ENCODE measurements at places on chromosomes 16 and 17.
A peak's percentile ranks its signal among the peaks of the same experiment; 100 is the strongest.

- DNase-seq, result no peak
Measured at GRCh38 chr17:5587438-5588032, 3.2 kb upstream of the NLRP1 start.

DNA sequence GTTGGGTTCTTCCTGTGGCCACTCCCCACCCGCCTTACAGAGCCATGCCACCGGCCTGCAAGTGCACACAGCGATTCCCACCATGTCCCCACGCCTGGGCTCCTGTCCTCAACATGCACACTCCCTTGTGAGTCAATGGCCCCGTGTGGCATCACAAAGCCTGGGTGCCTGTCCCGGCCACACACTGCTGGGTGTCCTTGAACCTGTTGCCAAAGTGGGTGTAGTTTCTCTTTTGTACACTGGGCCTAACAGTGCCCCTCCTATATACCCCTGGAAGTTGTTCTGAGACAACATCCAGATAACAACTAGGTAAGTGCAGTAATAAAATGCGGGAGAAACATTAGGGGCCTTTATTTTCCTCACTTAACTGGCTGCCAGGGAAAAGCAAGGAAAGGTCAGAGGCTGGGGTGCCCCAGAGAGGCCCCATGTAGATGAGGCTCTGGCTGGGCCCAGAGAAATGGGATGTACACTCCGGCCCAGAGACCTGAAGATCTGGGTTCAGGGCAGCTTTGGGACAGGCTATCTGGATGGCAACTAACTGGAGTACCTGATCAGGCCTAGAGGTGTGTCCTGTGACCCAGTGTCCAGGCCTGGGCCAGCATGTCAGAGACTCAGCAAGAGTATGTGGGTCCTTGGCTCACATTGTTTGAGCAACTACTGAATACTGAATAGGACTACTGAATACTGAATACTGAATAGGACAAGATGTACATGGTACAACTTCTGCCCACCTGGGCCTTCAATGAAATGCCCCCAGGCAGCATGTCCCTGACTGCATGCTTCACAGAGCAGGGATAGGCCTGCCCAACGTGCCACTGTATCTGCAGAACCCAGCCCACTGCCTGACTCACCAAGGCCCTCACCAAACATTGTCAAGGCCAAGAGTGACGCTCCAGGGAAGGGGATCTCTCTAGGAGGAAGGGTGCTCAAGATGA lies 8.3 kb downstream of the ABCC3 start:
- DNase-seq, result no peak

DNA sequence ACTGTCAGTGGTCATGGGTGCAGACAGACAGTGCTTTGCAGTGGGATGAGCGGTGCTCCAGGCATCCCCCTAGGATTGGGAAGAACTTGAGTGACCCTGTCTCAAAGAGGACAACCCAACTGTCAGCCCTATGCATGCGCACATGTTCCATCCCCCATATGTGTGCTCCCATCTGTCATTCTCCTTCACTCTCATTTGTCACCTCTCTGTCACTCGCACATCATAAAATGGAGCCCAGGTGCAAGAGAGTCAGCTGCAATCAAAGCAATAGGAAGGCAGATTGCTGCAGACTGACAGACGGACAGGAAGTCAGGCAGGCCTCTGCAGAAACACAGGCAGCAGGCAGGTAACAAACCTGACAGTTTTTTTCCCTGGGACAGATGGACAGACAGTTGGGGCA lies 101.8 kb upstream of the CCL1 start:
- no peak for DNase-seq

GRCh38 chr16:29961127-29961478 lies 776 bp upstream of the TMEM219 start:
- no peak for DNase-seq

DNA sequence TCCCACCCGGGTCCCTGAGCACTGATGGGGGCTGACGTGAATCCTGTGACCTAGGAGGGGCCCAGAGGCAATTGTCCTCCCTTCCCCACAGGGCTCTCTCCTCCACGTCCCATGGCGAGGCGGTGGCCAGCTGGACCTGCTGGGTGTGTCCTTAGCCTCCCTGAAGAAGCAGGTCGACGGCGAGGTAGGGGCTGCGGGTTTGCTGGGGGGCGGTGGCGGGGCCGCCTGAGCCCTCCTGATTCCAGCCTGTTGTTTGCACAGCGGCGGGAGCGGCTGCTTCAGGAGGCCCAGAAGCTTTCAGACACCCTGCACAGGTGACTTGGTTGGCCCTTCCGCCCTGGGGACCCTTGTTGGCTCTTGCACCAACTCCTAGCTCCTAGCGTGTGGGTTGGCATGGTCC lies 1.7 kb downstream of the CHTF18 start:
- no peak for DNase-seq

- no peak for DNase-seq
Measured at GRCh38 chr16:75196836-75197235, 10.1 kb downstream of the CTRB2 start.

DNA sequence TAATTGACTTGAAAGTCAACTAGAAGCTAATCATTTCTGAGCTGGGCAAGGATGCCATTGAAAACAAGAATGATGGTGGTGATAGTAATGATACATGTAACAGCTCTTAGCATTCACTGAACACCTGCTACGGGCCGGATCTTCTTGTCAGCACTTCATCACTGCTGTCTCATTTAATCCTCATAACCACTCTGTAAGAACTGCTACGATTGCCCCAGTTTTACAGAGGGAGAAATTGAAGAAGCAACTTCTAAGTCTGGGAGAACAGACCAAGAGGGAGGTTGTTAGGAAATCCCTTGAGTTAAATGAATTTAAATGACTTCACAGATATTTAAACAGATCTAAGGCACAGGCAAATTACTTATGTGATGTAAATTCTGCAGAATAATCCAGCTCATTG lies 7.0 kb upstream of the GAN start:
- no peak for DNase-seq

DNA sequence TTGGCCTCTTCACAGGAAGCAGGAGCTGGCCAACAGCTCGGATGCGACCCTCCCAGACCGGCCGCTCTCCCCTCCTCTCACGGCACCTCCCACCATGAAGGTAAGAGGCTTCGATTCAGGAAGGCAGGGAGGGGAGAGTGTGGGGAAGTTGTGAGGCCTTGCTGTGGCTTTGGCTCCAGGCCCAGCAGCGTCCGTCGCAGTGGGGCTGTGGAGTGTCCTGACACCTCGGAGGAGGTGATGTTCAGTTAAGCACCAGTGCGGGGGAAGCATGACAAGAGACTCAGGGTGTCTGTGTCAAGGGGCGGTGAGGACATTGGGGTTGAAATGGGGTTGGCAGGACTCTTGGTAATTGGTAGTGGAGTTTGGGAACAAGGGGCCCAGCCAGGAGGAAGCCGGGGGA lies 109.0 kb downstream of the RAP1GAP2 start:
- no peak for DNase-seq

- no peak for DNase-seq
Measured at GRCh38 chr17:82242977-82243647, 14.3 kb downstream of the SLC16A3 start.

- DNase-seq, result no peak
Measured at GRCh38 chr16:11604783-11605563, 18.3 kb upstream of the LITAF start.

GRCh38 chr16:24130494-24131085 lies 125.5 kb upstream of the CACNG3 start:
- DNase-seq, result no peak

- DNase-seq, result no peak
Measured at GRCh38 chr16:73131156-73131862, 83.4 kb upstream of the ZFHX3 start.

DNA sequence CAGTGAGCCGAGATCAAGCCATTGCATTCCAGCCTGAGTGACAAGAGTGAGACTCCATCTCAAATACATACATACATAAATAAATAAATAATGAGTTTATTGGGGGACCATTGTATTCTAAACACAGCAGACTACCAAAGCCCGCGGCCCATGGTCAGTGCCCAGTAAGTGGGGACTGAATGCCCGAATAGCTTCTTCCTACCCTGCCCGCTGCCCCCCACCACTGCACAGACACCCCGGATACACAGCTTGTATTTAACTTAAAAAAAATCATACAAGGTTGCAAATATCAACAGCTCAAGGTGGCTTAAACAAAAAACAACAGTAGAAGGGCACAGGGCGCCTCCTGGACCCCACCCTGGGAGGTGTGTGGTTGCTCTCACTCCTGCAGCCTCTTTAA lies 22.6 kb upstream of the TLK2 start:
- no peak for DNase-seq

- no peak for DNase-seq
Measured at GRCh38 chr17:71866095-71866494, 254.7 kb upstream of the SOX9 start.

- DNase-seq, result peak; percentile 7
Measured at GRCh38 chr17:45366691-45367090, 49.9 kb upstream of the MAP3K14 start.

DNA sequence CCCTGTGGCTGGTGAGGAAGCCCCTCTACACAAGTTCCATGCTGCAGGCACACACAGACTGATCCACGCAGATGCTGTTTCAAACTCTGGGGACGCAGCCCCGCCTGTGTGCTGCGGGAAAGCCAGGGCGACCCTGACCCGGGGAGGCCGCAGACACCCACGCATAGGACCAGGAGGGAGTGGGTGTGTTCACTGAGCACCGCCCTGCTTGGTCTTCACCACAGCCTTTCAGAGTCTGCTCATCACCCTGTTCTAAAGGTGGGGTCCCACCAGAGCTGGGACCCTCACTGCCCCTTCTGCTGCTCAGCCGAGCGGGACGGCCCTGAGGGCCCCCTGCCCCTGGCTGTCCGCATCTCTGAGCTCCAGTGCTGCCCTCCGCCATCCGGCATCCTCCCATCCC lies 7.5 kb downstream of the TSPAN10 start:
- DNase-seq, result no peak

- DNase-seq, result no peak
Measured at GRCh38 chr16:12144355-12144754, 167.8 kb downstream of the SNX29 start.

DNA sequence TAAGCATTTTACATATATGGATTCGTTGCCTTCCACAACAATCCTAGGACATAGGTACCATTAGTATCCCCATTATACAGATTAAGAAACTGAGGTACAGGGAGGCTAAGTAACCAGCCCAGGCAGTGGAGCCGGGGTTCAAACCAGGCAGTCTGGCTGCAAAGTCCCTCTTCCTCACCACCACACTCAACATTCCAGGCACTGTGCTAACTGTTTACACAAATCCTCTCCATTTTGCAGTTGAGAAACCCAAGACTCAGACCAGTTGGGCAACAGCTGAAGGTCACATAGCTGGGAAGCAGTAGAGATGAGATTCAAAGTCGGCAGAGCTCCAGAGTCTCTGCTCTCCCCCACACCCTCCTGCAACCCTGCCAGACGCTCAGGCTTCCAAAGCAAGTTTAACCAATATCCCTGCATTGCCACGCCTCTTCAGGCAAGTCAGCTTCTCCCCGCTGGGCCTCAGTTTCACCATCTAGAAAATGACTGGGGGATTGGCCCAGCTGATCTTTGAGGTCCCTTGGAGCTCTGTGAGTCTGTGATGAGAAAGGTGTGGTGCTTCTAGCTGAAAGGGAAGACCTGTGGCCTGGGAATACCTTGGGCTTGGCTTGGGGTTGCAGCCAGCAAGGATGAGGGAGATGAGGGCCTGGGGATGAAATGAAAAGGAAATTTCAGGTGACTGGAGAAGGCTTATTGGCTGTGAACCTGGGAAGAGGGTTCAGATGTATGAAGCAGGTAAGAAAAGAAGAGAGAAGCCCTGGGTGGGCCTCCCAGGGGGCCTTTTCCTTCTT lies 14.0 kb downstream of the CCR7 start:
- DNase-seq, result peak; percentile 38

GRCh38 chr17:69485251-69485661 lies 70.8 kb downstream of the MAP2K6 start:
- no peak for DNase-seq

GRCh38 chr17:27895123-27895895 lies 2.1 kb upstream of the LYRM9 start:
- no peak for DNase-seq

DNA sequence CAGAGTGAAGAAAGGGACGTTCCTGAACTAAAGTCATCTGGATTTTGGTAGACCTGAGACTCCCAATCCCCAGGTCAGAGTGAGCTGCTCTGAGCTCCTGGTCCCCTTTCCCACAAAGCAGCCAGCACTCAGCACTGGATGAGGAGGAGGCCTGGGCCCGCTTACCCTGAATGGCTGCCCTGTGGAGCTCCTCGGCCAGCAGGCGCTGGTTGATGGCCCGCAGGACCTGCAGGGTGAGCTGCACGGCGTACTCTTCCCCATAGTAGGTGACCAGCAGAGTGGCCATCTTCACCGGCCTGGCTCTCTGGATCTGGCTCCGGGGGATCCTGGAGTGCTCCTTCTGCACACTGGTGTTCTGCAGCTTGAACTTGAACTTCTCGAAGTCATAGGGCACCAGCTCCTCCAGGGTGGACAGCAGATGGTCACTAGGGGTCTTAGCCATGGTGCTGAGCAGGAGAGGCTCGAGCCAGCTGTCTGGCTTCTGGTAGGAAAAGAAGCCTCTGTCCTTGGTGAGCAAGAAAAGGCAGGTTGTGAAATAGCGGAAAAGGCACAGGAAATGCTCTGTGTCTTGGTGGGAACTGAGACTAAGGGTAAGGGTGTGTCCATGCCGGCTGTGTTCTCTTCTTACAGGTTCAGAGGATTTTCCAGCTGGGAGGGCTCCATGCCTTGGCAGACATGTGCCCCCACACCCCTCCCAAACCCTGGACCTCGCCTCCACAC lies at the start of gene MEFV:
Gene MEFV, minus strand, starts transcription at position 488 of the 720 bp plus-strand sequence. Its CDS starts 46 bp downstream, at position 442.
- no peak for DNase-seq

GRCh38 chr16:56421313-56421712 lies 4.0 kb downstream of the AMFR start:
- DNase-seq, result no peak

DNA sequence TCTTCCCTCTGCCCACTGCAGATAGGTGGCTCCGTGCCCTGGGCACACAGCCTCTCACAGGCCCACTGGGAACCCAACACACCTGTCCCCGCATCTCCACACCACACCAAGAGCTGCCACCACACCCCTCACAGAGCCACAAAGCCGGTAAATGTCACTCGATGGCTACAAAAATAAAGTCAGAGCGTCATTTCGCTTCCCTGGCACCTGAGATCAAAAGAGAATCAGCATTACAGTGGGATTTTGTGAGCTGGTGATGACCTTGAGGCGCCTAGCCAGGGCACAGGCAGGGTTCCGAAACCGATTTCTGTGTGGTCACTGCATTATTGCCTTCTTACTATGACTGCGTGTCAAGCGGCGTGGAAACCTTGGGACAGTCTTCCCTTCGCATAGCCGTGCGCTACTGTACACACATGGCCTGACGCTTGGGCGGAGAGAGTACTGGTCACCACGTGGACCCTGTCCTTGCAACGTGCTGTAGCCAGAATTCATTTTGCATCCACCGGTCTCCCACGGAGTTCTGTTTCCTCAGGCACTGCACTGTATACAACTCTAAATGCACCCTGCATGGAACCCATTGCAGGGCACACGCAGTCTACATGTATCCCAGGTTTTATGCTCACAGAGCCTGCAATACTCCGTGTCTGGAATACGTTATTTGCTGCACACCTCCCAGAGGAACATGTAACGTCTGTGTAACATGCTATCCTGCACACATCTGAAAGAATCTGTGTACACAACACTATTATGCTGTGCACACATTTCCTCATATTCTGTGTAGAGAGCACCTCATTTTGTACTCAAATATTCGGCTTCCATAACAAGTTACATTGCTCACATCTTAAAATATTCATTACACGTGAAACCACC lies 5.8 kb upstream of the FOXF1 start:
- no peak for DNase-seq

- no peak for DNase-seq
Measured at GRCh38 chr17:81026266-81027036, 8.5 kb upstream of the BAIAP2 start.

Data from activated T-cell treated with anti-CD3 and anti-CD28 coated beads, Interleukin-2, amount 50 U/mL, for 48 hours (primary cell).